ENCODE measurements at places on chromosomes 7 and 10.

DNA sequence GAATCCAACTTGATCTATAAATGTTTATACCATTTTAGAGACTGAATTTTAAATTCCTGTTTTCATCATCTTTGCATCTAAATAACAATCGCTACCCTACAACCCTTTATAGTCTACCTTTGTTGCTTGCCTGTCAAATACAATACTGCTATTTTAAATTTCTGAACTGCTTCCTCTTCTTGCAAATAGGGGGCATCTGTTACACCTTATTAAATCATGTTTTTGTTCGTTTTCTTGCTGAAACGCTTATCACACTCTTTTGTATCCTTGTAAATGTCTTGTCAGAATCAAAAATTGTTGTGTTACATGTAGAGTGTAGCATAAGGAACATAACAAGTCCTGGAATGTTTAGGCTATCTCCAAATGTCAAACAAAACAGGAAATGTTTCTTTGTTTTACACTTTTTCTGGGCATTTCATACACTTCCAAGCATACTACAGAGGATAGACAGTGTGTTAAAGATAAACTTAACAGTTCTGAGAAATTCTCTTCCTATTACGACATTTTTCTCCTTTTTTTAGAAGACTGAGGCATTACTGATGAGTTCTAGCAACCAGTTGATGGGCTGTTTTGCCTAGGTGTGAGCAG lies 281.3 kb downstream of the GPR158 start:
- DNase-seq: no peak

DNA sequence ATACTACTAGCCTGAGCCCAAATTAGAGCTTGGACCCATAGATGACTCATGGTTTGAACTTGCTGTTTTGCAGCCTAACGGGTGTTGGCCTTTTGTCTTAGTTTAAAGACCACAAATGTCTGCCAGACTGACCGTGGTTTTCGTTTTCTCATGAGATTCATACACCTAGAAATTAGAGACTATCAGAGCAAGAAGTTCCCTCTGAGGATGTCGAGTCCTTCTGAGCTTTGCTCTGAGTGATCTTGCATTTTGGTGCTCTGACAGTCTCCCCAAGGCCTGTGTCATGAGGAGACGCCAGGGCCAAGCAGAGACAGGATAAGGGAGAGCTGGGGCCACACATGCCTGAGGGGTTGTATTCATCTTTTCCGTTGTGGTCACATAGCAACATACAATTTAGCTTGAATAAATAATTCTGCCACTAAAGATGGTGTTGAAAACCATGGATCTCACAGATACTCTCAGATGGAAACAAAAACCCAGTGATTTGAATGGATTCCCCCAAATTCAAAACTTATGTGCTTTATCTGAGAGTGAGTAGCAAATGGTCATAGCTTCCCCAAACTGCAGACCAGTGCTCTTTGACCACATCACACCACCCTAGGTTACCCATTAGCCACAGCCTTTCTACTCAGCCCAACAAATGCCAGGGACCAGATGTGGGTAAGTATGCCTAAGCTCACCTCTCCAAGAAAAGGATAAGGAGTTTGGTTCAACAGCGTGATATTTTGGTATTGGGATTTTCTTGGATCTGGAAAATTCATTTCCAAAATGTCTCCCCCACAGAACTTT lies 762.0 kb upstream of the IGFBP3 start:
- DNase-seq: no peak

DNA sequence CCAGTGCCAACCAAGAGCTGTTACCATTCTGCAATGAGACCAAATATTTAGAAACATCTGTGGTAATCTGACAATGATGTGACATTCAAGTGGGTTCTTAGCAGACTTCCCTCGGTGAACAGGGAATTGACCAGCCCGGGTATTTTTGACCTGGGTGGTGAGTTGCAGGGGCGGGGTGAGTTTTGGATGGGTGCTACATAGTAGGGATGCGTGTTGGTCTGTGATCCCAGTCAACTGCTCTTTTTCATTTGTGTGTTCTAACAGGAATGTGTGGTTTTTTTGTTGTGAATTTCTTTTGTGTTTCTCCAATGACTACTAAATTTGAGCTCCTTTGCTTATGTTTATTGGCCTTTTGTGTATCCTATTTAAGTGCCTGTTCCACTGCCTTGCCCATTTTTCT lies 273.6 kb upstream of the HABP2 start:
- no peak for DNase-seq

DNA sequence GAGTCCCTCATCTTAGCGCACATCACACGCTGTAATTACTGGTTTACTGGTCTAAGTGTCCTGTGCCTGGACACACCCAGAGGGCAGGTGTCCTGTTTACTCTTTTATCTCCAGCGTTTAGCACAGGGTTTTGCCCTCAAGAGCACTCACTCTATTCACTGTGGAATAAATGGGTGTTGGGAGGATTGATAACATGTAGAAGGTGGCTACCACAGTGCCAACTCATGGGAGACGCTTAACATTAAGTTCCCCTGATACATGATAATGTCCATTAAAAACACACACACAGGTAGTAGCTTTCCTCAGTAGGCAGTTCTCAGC lies 96.1 kb upstream of the EFCAB10 start:
- DNase-seq: no peak

- DNase-seq: no peak
Measured at GRCh38 chr10:1379601-1380000, 323.4 kb downstream of the WDR37 start.

DNA sequence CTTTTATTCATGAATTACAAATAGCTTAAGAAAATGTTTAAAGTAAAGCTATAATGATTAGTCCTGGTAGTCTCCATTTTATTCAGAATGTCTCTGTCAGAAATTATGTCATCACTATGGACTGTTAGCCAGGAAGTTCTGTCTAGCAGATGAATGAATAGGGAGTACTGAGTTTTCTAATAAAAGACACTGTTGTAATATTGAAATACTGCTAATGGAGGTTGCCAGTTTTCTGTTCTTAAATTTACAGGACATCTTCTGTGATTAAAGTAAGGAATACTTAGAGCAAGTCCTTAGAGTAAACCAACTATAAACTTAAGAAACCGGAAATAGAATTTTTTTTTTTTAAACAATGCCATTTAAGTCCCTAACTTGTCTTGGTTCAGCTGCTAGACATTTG lies 309.8 kb downstream of the ADK start:
- DNase-seq: no peak

- no peak for DNase-seq
Measured at GRCh38 chr7:39631736-39632308, 8.4 kb downstream of the RALA start.

DNA sequence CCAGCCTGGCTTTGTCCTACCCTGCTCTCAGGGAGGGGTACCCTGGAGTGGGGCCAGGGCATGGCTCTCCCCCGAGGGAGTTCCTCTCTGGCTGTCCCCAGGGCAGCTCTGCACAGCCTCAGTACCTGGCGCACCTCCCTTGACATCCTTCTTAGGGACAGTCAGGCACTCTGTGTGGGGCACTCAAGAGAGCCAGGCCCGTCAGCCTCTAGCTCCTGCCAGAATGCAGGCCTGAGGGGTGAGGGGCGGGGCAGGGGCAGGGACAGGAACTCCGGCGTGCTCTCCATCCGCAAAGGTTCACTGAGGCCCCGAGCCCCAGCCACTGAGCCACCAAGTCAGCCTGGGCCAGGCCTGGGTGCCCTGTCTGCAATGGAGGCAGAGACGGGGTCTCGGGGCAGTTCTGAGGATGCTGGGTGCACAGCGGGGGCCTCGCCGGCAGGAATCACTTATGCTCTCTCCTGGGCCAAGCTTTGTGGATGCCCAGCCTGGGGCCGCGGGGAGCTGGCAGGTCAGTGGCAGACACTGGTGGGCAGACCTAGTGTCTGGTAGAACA lies 10.1 kb downstream of the LIMK1 start:
- no peak for DNase-seq

GRCh38 chr7:148500978-148501377 lies 89.6 kb upstream of the C7orf33 start:
- DNase-seq: no peak

- DNase-seq: no peak
Measured at GRCh38 chr7:124085179-124085578, 52.3 kb upstream of the TMEM229A start.

GRCh38 chr10:100510533-100511308 lies 8.9 kb downstream of the SEC31B start:
- no peak for DNase-seq
